Activated naive CD4-positive, alpha-beta T cell treated with anti-CD3 and anti-CD28 coated beads, Interleukin-2, amount 50 U/mL, for 72 hours (primary cell): ENCODE measurements at places on chromosomes 7 and 10.

GRCh38 chr10:3464760-3465405 is 292.3 kb upstream of the PITRM1 start:
- DNase-seq: no peak

DNA sequence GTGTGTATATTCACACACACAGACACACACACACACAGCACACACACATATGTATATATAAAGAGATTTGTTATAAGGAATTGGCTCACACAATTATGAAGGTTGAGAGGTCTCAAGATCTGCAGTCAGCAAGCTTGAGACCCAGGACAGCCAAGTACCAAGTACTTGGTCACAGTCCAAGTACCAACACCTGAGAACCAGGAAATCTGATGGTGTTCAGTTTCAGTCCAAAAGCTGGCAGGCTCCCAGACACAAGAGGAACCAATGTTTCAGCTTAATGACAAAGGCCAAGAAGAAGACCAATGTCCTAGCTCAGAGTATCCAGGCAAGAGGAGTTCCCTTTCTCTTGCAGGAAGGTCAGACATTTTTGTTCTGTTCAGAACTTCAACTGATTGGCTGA is 780.2 kb downstream of the MAGI2 start:
- no peak for DNase-seq

GRCh38 chr10:121240011-121240410 is 358.2 kb downstream of the FGFR2 start:
- no peak for DNase-seq

DNA sequence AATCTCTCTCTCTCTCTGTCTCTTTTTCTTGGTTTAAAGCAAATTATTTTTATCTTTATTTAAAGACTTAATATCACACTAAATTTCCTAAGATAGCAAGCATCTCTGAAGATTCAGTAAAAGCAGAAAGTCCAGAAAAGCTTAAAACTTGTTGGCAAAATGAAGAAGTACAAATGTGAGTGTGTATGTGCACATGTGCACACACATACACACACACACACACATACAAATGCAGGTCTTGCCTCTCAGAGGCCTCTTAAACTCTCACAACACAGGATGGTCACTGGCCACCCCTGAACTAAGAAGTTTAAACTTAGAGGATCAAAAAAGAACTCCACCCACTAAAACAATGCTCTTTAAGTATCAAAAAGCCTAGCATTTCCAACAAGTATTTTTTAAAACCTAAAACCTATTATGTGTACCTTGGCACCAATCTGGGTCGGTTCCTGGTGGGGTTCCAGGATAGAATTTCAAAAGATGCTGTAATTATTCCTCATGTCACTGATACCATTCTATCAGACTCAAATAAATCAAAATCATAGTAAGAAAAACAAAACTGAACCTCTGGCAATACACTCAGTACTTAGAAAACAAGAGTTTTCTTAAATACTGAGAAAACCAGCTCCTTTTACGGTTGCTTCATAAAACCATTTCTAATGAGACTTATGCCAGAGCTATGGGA is 55.0 kb downstream of the SORBS1 start:
- DNase-seq: no peak

DNA sequence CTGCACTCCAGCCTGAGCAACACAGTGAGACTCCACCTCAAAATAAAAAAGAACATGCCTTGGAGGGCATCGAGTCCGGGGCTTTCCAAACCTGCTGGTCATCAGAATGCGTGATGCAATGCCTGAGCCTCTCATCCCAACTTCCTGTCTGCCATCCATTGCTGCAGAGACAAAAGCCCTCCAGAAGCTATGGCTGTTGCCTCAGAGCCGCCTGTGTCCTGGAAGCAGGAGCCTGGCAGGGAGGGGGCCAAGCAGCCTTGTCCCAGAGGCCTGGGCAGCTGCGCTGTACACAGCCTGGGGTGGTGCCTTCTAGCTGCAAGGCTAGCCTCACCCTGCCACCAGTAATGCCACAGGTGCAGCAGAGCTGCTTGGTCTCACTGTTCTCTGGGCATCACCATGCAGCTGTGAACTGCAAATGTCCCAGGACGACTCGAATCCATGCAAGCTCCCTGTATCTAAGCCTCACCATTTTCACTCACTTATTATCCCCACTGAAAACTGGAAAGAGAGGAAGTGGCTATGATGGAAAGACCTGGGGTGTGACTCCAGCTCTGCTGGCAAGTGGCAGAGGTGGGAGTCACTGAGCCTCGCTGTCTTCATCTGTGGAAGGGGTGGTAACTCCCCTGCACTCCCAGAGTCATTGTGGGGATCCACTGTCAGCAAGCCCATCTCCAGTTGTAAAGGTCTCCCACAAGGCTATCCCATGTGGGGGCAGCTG is 7.0 kb downstream of the ALOX5 start:
- DNase-seq: no peak

DNA sequence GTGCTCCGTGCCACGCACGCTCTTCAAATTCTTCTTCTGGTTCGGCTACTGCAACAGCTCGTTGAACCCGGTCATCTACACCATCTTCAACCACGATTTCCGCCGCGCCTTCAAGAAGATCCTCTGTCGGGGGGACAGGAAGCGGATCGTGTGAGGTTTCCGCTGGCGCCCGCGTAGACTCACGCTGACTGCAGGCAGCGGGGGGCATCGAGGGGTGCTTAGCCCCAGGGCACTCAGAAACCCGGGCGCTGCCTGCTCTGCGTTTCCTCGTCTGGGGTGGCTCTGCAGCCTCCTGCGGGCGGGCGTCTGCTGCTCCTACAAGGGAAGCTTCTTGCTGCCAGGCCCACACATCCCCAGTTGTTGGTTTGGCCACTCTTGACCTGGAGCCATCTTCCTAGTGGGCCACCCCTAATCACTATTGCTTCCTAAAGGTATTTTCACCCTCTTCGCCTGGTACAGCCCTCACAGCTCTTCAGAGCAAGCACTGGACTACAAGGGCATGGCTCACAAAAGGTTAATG is 2.5 kb downstream of the ADRA2A start:
- no peak for DNase-seq

GRCh38 chr7:44322631-44323363 is 2.6 kb downstream of the CAMK2B start:
- DNase-seq: no peak

GRCh38 chr7:41323806-41324205 is 379.1 kb downstream of the INHBA start:
- DNase-seq: no peak
